ENCODE measurements at places on chromosomes 7 and 10.
A peak's percentile ranks its signal among the peaks of the same experiment; 100 is the strongest.

DNA sequence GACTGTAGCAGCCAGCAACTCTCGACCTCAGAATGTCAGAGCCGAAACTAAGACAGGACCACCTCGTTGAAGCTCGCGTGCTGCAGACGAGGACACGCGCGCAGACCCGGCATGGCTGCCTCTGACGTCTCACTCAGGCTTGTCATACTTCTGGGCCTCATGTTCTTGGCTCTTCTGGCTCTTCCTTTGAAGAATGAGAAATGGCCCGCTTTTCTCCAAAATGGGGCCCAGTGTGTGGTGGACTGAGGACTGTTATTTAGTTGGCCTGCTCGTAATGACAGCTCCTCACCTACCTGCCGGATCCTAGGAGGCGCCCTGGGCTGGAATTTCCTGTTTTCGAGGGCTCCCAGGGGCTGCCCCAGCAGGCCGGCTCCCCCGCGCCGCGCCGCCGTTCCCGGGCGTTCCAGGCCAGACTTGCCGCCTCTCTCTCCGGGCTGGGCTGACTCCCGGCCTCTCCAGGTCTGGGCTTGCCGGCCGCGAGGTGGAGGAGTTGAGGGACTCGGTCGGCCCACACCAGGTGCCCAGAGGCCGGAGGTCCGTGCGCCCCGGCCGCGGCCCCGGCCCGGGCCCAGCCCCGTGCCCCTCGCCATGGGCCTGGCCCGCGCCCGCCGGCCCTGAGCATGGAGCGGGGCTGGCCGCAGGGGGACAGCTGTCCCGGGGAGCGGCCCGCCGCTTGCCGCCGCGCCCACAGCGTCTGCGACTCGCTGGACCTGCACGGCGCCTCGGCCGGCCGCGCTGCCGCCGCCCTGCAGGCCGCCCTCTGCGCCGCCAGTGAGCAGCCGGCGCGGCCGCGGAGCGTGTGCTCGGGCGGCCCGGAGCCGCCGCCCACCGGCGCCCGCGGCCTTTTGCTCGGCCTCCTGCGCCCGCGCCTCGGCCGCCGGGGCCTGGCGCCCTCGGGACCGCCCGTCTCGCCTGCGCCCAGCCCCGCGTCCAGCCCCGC lies 28.1 kb downstream of the AGAP3 start:
- no peak for DNase-seq

DNA sequence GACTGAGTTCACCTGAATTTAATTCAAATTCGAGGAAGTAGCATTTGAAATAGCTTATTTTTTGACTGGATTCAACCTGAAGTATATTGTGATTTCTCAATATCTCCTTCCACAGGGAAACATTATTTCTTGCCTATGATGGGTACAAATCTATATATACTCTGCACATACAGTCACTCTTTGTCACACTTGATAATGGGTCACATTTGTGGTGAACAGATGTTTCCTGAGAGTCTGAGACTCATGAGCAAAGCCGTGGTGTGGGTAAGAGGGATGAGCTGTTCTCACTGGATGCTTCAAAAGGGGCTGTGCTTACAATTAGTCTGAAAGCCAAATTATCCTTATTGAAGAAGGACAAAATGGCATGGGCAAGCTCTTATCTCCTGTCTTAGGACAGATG lies 18.0 kb upstream of the TBXAS1 start:
- DNase-seq, result no peak

- no peak for DNase-seq
These were observed 40.5 kb downstream of the ERCC6 start for GRCh38 chr10:49498425-49498824.

DNA sequence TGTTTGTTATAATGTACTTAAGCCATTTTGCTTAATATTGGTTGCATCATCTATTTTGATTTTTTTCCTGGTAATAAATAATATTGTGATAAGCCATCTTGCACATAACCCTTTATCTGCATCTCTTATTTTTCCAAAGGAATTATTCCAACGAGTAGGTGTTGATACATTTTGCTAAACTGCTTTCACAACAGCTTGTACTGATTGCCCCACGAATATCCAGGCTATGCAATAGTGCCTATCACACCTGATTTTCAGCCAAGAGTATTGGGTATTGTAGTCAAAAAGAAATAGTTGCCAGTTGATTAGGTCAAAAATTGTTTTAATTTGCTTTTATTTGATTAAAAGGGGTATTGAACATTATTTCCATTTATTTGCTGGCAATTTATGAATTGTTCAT lies 20.7 kb downstream of the CREB5 start:
- DNase-seq, result no peak

GRCh38 chr10:45442662-45443061 lies 68.6 kb downstream of the ALOX5 start:
- DNase-seq, result no peak

DNA sequence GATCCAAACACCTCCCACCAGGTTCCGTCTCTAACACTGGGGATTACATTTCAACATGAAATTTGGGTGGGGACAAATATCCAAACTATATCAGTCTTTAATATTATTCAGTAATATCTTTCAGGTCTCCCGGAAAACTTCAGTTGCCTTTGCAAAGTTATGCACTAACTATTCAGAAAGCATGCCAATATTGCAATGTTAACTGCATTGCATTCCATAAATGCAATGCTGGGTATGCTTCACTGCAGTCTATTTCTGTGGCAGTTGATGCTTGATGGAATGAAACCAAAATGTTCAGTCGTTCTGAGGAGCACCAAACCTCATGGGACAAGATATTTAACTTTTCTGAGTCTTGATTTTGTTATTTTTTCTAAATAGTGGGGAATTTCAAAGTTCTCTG lies 147.5 kb downstream of the SLC16A9 start:
- no peak for DNase-seq

DNA sequence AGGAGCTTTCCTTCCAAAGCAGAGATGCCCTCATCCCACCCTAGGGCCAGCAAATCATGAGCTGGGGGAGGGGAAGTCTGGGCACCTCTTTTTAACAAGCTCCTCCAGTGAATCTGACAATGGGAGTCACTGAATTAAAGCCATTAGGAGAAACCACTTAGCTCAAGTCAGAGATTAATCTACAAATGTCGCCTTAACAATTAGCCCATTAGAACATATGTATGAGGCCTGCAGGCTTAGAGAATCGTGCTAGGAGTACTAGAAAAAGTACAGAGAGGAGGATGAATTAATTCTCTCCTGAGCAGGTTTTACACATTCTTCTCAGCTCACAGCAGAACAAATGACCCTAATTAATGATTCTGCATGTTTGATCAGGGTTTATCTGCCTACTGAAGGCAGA lies 381.3 kb downstream of the KCNMA1 start:
- DNase-seq, result no peak

- no peak for DNase-seq
These were observed 108.8 kb upstream of the BMPER start for GRCh38 chr7:33796538-33796937.

- DNase-seq, result no peak
These were observed 788 bp upstream of the CACNA2D1 start for GRCh38 chr7:82444220-82444909.

GRCh38 chr10:88794731-88795130 lies 7.8 kb upstream of the LIPM start:
- no peak for DNase-seq

DNA sequence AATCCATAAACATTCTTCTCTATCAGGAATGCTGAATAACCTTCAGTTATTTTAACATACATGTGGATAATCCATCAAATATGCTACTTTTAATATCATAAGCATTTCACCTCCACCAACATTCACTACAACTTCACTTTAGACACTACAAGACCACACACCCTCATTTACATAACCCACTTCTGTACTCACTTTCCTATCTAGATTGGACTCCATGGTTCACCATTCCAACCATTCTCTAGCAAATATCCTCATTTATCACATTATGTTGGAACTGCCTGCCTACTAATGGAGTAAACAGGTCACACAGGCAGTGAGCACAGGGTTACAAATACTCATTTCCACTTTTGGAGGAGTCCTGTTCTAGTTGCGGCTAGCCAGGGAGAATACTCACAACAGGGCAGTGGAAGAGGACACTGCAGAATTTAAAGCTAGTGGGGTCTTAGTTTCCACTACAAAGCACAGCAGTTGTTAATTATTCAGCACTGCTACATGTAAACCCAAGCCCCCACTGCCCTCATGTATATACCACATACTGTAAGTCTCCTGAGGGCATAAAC lies 18.4 kb downstream of the SNX13 start:
- DNase-seq, result no peak

- DNase-seq, result no peak
These were observed at the start of gene AGR2 for GRCh38 chr7:16804674-16805439. Gene AGR2, minus strand, starts transcription at chr7:16804999. Its CDS starts 3,203 bp downstream, at chr7:16801796.

DNA sequence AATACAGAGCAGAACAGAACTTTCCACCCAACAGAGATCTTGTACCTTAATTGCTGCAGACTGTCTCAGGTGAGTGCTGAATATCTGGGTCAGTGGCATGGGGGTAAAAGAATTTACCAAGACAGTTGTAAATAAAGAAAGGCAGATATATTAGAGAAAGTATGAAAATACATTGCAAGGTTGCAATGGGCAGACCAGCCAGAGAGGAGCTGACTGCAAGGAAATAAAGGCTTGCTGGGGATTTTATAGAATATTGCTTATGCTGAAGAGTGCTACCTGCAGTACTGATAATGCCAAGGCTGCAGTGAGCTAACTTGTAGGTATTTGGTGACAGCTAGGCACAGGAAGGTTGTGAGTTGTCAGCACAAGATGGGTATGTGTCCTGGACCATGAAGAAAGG lies 171.0 kb upstream of the TRIM24 start:
- no peak for DNase-seq

DNA sequence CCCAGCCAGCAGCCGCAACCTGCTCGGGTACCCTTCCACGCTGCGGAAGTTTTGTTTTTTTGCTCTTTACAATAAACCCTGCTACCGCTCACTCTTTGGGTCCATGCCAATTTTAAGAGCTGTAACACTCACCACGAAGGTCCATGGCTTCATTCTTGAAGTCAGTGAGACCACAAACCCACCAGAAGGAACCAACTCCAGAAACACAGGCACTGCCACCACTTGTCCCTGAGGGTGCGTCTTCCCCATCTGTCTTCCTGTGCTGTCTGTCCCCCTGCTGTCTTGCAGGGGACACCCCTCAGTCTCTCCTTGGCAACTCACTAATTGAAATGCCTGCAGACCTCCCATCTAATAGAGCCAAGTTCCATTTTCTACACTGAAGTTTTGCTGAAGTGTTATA lies 48.5 kb upstream of the RSU1 start:
- no peak for DNase-seq

- no peak for DNase-seq
These were observed 21.3 kb upstream of the IFIT2 start for GRCh38 chr10:89280508-89280907.

- peak; percentile 76 for DNase-seq
These were observed 94.0 kb downstream of the GRK5 start for GRCh38 chr10:119301397-119301796.

DNA sequence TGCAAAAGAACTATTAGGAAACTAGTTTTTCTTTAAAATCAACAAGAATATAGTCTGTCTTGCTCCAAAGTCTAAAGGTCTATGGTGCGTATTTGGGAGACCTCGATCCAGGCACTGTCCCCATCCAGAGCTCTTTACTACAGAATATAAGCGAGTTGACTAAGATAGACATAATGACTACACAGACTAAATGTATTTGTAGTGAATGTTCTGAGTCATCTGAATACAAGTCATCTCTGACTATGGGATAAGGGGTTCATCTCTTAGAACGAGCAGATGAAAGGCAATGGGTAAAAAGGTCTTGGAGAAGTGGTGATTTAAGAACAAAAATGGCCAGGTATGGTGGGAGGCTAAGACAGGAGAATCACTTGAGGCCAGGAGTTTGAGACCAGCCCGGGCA lies 136.0 kb upstream of the RSU1 start:
- no peak for DNase-seq

- no peak for DNase-seq
These were observed 44.4 kb upstream of the COMMD3 start for GRCh38 chr10:22271786-22272185.

GRCh38 chr7:2982831-2983230 lies 60.8 kb downstream of the CARD11 start:
- peak; percentile 62 for DNase-seq

- DNase-seq, result no peak
These were observed 359.8 kb upstream of the KLF6 start for GRCh38 chr10:4144817-4145216.

DNA sequence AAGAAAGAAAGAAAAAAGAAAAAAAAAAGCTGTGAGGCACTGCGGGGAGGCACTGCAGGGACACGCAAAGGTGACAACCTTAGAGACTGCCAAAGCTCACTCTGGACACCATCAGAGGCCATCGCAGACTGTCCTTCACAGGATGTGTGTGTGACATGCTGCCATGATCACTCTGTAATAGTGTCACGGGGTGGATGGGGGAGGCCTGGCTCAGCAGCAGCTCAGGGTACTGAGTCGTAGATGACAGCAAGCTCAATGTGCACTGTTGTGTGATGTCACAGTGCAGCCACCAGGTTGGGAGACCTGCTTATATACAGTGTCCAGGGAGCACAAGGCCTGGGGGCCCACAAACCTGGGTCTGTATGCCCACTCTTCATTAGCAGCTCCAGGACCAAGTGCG lies 83.3 kb downstream of the SLIT1 start:
- no peak for DNase-seq

DNA sequence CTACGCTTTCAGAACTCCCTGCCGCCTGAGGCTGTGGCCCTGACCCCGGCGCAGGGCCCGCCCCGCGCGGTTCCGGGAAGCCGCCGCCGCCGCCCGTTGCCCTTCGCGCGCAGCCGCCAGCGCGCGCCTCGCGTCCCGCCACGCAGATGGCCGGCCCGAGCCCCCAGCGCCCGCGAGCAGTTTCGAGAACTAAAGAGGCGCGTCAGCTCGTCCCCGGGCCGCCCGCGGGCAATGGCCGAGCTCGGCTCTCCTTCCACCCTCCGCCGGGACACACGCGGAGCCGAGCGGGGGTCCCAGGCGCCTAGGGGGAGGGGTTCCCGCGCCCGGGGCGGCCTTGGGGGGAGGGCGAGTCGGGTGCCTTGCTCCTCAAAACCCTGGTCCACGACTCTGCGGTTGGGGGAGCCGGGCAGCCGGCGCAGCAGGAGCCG lies 1.8 kb downstream of the HNRNPF start:
- peak; percentile 54 for DNase-seq

GRCh38 chr10:106996510-106996909 lies 168.0 kb downstream of the SORCS1 start:
- no peak for DNase-seq

GRCh38 chr10:78777466-78777865 lies 291.3 kb upstream of the ZMIZ1 start:
- DNase-seq, result no peak

DNA sequence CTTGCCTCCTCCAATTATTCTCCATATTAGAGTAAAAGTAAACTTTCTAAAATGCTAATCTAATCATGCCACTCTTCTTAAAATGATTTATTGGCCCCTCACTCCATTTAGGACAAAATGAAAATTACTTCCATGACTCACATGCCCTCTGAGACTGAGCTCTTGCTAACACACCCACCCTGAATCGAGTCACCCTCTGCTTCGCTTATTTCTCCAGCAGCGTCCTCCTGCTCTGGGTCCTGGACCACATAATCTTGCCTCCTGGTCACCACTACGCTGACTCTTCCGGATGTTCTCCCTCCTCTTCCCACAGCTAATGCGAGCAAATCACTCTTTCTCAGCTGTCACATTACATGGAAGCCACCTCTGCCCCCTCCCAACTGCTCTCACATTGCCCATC lies 384.0 kb upstream of the FZD8 start:
- DNase-seq, result no peak

- no peak for DNase-seq
These were observed 286.8 kb upstream of the KLF14 start for GRCh38 chr7:131020759-131021261.
